Epithelial cell of proximal tubule (primary cell): ENCODE measurements at places on chromosomes 16 and 17. TPM values are rescaled to one million over a fixed set of nuclear protein-coding genes. Genes with fewer than 3 reads are reported as not detected.

GRCh38 chr16:87391950-87392820 lies at the start of gene MAP1LC3B:
MAP1LC3B (plus strand) TSS chr16:87392336; CDS start chr16:87392428, 92 bp downstream.
- no peak for DNase-seq

GPR139 gene
- total RNA-seq: not detected in 2 replicates

DNA sequence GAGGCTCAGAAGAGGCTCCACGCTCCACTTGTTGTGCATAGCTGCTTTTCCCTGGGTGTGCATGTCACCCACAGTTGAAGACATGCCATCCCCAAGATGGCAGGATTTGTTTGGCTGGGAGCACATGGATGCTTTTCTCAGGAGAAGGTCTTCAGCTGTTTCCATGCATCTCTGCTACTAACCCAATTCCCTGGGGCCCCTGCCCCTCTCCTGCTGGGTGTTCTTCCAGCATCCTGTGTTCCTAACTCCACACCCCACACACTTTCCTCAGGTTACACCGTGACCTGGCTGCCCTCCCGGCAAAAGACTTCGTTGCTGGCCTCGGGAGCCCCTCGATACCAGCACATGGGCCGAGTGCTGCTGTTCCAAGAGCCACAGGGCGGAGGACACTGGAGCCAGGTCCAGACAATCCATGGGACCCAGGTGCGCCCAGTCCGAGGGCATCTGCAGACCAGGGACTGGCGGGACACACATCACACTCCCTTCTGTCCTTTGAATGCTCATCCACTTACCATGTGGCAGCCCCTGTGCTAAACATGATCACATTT lies 21.5 kb downstream of the ITGAL start:
- DNase-seq: no peak

RABEP1 gene
- 20.6 and 21.4 TPM in 2 replicates for total RNA-seq

TPSD1 gene
- total RNA-seq: not detected in 2 replicates

- DNase-seq: no peak
Observed at GRCh38 chr16:26396511-26397235, 670.1 kb upstream of the C16orf82 start.

DNA sequence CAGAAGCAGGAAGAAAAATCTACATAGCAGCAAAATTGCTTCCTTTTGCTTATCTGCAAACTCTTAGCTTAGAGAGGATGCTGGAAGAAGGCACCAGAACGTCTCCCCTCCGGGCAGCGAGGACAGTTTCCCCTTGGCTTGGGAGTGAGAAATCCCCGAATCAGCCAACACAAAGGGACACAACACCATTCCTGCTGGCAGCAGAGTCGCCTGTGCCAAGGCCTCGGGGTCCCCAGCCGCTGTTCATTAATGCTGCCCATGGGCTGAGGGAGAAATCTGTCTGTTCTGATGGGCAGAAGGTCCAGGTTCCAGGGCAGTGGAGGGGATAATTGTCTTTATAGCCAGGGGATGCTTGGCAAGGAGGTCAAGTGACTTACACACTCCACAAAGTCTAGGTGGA lies 38.0 kb downstream of the CACNG3 start:
- no peak for DNase-seq

DNA sequence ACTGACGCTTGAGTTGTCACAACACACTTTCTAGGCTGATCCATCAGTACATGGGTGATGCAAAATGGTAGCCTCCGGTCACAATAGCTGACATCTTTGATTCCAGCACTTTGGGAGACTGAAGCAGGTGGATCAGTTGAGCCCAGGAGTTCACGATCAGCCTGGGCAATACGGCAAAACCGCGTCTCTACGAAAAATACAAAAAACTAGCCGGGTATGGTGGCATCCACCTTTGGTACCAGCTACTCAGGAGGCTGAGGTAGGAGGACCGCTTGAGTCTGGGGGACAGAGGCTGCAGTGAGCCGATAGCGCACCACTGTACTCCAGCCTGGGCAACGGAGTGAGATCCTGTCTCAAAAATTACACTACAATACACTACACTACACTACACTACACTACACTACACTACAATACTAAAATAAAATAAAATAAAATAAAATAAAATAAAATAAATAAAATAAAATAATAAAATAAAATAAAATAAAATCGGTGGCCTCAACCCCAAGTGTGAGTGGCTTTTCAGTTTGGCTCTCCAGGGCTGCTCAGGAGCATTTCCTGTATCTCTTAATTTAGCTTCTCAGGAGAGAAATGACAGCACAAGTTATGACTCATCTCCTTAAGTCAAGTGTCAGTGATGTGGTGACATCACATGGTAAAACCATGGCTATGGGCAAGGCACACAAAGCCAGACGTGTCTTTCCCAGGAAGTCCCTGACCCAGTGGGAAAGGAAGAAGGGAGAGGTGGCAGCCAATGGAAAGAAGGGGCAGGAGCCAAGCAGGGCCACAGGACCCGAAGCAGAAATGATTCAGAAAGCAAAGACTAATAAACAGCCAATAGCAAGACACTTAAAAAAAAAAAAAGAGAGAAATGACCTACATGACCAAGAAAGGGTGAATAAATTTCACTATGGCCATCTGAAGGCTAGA lies 75.3 kb upstream of the TBC1D3K start:
- peak; percentile 92 for DNase-seq

GRCh38 chr16:12784076-12784475 lies 19.6 kb downstream of the CPPED1 start:
- DNase-seq: no peak

GP2 gene
- total RNA-seq: not detected in 2 replicates

DNA sequence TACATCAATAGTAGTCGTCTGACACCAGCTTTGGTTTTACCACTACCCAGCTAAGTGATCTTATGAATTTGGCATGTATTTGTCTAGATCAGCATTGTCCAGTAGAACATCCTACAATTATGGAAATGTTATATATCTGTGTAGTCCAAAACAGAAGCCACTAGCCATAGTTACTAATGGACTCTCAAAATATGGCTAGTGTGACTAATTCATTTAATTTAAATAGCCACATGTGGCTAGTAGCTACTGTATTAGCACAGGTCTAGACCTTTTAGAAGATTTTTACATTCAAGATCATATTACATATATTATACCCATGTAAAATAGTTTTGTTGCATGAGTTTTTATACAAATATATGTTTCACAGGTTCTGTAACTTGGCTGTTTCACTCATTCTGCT lies 27.0 kb upstream of the NFAT5 start:
- DNase-seq: no peak

UTS2R gene
- total RNA-seq: not detected in 2 replicates

CD300A gene
- not detected in 2 replicates for total RNA-seq

- no peak for DNase-seq
Observed at GRCh38 chr17:5892921-5893675, 177.1 kb upstream of the WSCD1 start.

DNA sequence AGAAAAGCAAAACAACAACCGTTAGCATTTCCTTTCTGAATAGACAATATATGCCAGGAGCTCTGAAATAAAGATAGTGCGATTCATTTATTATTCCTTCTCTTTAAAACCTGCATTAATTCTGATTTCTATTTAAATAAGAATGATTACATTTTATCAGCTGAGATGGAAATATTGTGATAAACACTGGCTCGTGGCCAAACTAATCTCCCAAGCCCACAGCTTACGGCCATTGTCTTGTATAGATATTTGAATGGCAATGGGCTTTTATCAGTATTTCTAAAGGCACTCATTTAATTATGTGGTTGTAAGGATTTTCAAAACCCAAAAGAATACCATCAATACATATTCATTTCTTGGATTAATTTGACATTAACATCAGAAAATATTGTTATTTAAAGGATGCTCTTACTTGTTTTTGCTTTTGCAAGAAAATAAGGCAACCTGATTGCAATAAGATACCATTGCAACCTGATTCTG lies 123.7 kb upstream of the IRX5 start:
- DNase-seq: no peak

AP1G1 gene
- 40.1 and 43.6 TPM in 2 replicates for total RNA-seq

DNA sequence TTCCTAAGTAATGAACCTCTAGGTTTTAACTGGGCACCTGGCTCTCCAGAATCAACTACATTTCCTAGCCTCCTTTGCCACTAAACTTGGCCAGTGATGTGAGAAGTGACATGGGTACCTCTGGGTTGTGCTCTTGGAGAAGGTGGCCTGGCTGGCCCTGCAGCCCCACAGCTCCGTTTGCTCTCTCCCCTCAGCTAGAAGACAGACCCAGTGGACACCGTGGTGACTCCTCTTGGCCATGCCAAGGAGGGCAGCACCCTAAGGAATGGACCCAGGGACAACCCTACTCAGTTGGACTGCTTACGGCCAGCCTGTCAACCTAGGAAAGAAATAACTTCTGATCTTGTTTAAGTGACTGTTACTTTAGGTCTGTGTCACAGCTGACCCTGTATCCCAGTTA lies 151.4 kb downstream of the TMEM132E start:
- no peak for DNase-seq

TLCD3B gene
- not detected in 2 replicates for total RNA-seq

TCAP gene
- total RNA-seq: 0.07 TPM in 1 of 2 replicates, not detected in the other

DNA sequence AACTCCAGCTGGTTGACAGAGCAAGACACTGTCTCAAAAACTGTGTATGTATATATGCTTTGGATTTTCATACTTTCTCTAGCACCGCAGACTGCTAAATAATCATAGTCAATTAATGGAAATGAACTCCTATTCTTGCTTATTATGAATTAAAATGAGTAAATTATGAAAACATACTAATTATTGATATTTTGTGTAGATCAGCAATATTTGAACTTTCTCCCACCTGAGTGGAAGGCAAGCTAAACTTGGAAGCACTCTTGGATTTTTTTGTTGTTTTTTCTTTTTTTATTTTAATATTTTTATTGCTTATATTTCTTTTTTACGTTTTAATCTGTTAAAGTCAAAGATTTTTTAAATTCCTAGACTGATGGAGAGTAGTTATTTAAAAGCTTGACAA lies 201.7 kb downstream of the CDRT15L2 start:
- DNase-seq: no peak

RASL10B gene
- total RNA-seq: 0.92 and 1.6 TPM in 2 replicates

- no peak for DNase-seq
Observed at GRCh38 chr16:47753659-47754058, 292.5 kb downstream of the PHKB start.

DNA sequence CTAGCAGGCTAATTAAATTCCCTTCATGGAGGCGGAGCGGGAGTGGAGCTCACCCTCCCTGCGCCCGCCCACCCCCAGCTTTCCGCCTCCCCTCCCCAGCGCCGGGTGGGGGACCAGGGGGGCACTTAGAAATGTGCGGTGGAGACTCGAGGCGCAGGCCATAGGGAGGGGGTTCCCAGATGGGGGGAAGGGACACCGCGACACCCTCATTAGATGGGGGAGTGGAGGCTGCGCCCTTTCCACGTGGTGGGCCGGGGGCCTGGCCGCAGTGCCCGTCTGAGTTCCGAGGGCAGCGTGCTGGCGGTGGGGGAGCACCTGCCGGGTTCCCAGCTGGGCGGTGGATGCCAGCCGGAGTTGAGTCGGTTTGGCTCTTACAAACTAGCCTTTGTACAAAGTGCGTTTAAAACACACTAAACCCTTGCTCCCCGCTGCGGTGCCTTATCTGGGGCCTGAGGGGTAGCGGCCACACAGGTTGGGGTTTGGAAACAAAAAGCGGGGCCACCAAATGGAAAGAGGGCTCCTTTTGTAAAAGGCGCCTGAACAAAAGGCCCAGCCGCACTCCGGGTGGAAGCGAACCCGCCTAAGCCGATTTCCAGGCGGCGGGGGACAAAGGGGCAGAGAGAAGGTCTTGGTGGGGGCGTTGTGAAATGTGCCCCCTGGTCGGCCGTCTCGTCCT lies 1.4 kb downstream of the GSE1 start:
- no peak for DNase-seq

DNA sequence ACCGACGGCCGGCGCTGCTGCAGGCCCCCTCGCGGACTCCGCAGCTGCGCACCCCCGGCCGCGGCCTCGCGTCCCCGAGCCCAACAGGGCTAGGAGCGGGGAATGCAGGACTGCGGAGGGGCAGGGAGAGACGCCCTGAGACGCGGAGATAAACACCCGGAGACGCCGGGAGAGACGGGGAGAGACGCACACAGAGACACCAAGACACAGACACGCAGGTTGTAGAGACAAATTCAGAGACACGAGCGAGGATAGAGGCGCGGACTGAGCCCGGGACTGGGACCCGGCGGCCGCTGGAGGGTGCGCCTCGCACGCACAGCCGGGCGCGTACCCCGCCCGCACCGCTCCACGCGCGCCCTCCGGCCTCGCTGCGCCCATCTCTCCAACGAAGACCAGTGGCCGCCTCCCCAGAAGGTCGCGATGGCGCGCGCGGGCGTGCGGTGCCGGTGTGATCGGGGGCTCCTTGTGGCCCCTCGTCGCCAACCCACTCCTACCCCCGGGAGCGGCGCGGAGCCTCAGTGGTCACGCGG lies 902 bp downstream of the STAC2 start:
- DNase-seq: no peak

GRCh38 chr17:10200645-10201044 lies 2.2 kb upstream of the GAS7 start:
- no peak for DNase-seq

- no peak for DNase-seq
Observed at GRCh38 chr17:83008186-83008510, 71.3 kb upstream of the METRNL start.

- no peak for DNase-seq
Observed at GRCh38 chr17:75831032-75831571, 13.1 kb downstream of the UNC13D start.

GRCh38 chr17:27241346-27241946 lies 52.5 kb upstream of the WSB1 start:
- no peak for DNase-seq

PDIA2 gene
- total RNA-seq: not detected in 2 replicates

DNA sequence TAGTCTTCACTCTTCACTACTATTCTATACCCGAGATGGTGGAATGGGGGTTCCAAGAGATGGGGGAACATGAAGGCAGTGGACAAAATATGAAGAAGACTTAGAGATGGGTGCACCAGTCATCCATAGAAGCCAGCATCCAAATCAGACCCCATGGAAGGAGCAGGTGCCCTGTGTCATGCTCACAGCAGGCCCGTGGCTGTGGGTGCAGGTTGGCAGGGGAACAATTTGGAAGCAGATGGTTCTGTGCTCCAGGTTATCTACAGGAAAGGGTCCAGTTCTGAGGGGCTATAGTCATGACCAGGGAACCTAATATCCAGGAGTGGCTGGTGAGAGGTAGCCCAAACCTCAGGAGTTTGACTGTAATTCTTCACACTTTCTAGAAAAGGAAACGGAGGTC lies 9.6 kb upstream of the LPCAT2 start:
- no peak for DNase-seq

FAM20A gene
- total RNA-seq: not detected in 2 replicates

DNA sequence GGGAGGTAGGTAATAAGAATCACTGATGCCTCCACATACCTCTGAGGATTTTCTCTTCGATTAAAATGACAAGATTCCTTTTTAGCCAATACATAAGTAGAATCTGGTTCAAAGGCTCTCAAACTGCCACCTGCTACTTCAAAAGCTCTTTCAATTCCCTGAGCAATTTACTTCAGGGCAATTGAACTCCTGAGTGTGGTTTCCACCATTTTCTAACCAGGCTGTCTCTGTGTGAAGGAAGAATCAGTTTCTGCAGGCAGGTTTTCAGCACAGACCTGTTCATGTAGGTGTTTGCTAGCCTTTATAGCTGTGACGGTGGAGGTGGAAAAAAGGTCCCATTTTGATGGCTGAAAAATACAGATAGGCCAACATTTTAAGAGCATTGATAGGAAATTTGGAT lies 18.2 kb upstream of the HS3ST3B1 start:
- DNase-seq: no peak

- DNase-seq: no peak
Observed at GRCh38 chr17:42920922-42921321, 20.3 kb downstream of the G6PC1 start.

- no peak for DNase-seq
Observed at GRCh38 chr16:66256919-66257318, 109.6 kb upstream of the CDH5 start.

GRCh38 chr17:36506249-36506826 lies 19.9 kb downstream of the ZNHIT3 start:
- DNase-seq: no peak

GRCh38 chr16:85913688-85914422 lies 14.9 kb downstream of the IRF8 start:
- DNase-seq: peak; percentile 72

ZMYND15 gene
- total RNA-seq: 0.36 and 1.5 TPM in 2 replicates

PIK3R5 gene
- total RNA-seq: 0.12 TPM in 1 of 2 replicates, not detected in the other
